ENCODE measurements at places on chromosomes 16 and 17.

DNA sequence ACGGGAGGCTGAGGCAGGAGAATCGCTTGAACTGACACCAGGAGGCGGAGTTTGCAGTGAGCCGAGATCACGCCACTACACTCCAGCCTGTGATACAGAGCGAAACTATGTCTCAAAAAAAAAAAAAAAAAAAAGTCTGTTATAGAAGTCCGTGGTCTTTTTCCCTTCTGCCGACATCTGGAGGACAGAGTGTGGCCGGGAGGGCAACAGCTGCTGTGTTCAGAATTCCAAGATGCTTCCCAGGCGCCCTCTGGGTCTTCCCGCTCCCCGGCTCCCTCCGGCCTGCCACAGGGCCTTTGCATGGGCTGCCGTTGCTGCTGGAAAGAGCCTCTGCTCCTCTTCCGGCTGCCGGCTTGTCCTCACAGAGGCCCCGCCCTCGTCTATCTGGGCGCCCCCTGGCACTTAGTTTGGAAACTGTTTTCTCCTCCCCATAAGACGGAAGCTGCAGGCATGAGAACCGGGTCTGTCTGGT, 2.4 kb upstream of the CACNA1H start:
- DNase-seq = peak; percentile 61

DNA sequence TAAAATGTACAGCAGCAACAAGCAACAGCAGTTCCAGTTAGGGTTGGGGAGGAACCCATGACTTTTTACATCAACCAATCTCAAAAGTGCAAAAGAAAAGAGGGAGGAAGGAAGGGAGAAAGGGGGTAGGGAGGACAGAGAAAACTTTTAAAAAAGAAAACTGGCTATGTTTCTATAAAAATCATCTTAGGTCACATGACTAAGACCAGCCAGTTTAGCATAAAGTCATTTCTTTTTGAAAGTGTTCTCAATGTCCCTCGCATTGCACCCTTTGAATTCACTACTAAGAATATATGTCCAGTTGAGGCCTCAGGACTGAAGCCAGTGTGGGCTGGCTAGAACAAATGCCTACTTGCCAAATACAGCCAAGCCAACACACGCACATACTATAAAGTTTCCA, 28.9 kb downstream of the DCUN1D3 start:
- DNase-seq = no peak

GRCh38 chr17:40646791-40647623, 611 bp downstream of the SMARCE1 start:
- no peak for DNase-seq

DNA sequence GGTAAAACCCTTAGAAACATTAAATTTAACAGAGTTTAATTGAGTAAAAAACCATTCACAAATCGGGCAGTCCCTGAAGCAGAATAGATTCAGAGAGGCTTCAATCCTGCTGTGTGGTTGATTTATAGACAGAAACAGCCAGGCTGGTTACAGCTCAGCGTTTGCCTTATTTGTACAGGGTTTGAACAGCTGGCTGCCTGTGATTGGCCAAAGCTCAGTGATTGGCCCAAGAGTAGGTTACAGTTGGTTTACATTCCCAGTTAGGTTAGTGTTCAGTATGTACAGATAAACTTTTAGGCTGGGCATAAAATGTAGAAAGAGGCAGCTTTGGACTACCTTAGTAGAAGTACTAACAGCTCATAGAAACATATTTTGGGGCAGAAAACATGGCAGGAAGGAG, 210.4 kb upstream of the ELAC2 start:
- DNase-seq = no peak

DNA sequence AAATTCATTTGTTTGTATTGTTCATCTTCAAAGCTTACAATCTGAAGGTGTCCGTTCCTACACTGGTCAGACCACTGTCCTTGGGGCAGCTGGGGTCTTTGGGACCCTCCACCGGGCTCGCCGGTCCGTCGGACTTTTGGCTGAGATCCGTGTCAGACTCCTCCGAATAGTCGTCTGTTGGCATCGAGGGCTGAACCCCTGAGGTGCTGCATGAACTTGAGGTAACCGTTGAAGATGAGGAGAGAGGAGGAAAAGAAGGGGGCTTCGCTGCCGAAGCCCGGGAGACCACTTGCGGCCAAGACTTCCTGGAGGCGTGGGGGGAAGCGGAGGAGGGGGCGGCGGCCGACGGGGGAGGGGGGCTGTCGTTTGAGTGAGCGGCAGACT, 260.8 kb downstream of the ZFHX3 start:
- DNase-seq = no peak

DNA sequence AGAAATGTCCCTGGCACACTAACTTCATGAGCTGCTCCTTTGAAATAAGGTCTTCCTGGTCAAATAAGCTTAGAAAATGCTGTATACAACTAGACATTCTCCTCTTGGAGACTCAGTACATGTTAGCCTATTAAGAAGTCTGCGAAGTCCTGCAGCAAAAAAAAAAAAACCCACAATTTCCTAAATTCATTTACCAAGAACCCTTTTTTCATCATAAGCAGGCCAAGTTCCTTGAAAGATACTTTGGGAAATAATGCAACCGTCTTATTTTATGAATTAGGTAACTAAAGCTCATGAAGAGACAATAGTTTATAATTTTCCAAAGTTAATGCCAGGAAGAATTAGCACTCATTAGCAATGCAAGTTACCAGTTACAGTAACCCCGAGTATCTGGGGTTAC, 49.0 kb upstream of the HAS3 start:
- DNase-seq = no peak

- no peak for DNase-seq
Measured at GRCh38 chr16:83482545-83483162, 325.1 kb upstream of the HSBP1 start.
